ENCODE measurements at places on chromosomes 12 and 14.

- no peak for DNase-seq
Observed at GRCh38 chr12:107635139-107635538, 50.5 kb upstream of the PWP1 start.

DNA sequence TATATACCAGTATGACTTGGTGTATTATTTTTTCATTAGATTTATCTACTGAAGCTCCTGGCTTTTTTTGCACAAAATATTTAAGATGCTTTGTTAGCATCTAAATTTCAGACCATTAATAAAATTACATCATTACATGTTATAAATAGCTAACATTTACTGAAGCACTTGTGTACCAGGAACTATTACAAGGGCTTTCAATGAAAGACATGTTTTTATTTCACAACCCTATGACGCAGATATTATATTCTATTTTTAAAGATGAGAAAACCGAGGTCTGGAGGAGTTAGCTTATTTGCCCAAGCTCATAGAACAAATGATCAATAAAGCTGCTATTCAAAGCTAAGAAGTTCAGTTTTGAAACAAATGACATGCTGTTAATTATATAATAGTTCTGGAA is 420.4 kb upstream of the DCN start:
- no peak for DNase-seq

- DNase-seq = no peak
Observed at GRCh38 chr14:82776958-82777357, 1243.3 kb upstream of the SEL1L start.

DNA sequence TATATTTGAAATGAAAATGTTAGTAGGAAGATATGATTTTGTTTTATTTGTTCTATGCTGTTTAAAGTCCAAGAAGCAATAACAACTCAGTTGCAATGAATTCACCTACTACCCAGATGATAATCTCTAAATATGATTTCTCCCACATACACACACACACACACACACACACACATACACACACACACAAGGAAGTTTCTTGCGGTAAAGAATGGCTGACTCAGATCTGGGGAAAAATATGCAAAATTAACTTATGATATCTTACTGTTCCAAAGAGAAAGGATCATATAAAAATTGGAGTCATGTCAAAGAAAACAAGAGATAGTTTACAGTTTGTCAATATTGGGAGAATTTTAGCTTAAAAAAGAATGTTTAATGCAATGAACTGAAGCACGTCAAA is 456.7 kb downstream of the SLC16A7 start:
- DNase-seq = no peak

- no peak for DNase-seq
Observed at GRCh38 chr14:75578786-75579337, 442 bp downstream of the FLVCR2 start.

GRCh38 chr12:121241156-121241970 is 31.4 kb downstream of the P2RX4 start:
- no peak for DNase-seq

DNA sequence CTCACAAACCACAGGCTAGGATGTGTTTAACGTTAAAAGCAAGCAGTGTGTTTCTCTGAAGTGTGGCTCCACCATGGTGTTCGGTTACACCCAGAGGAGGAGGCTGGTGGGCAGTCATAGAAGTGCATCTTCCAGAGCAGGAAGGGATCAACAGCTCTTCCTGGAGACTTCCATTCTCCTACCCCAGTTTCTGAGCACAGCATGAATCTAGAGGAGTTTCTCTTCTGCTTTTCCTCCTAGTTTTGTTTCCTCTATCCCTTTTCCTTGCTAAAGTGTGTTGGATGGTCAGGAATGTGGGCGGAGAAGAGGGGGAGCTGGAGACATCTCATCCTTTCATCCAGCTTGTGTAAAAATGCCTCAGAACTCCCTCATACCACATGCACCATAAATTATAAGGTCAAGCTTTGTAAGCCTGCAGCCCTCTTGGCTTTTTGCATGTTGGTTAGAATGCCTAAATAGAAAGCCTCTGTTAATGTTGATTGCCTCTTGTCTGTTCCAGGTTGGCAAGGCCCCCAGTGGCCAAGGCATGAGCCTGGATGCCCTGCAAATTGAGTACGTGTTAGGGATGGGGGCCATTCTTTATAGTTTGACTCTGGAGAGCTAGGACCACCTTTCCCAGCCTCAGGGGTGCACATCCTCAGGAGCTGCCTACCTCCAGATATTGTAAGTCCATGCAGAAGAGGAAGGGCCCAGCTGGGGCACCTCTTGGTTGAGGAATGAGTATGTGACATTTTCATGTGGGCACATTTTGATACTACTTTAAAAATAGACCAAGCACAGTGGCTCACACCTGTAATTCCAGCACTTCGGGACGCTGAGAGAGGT is 4.0 kb upstream of the CKAP4 start:
- no peak for DNase-seq

DNA sequence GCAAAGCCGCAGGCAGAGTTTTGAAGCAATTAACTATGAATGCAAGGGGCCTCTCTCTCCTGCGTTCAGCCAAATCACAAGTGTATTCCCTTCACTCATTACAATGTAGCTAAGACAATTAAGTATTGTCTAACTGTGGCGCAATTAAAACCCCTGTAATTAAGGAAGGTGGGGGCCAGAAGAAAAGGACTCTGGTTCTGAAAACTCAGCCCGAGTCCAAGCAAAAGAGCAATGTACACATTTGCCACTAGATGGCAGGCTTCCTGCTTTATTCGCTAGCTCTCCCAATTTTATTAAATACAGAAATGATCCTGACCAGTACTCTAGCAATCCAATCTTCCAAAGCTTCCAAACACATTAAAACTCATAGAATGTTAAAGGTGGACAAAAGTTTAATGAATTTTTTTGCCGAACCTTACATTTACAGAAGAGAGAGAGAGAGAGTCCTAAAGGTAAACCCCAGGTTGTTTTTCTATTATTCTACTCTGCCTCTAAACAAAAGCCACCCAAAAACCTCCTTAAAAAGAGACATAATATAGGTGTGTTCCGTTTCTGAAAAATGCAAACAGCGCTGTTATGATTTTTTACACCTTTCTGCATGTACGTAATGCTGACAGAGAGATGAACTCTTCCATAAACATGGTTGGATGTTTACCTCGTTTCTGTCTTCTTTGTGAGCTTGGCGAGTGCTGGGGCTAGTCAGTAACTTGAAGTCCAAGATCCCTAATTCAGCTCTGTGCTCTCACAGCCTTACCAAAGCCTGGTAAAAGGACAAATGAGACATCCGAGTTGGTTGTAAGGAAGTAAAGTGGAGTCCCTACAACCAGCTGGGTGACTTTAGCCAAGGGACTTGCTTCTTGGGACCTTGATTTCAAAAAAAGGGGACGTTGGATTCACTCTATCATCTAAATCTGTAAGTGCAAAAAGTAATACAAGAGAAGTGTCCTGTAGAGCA is 50.9 kb upstream of the VASH1 start:
- DNase-seq = no peak

GRCh38 chr12:78797196-78797931 is 67.2 kb upstream of the SYT1 start:
- no peak for DNase-seq

- DNase-seq = no peak
Observed at GRCh38 chr12:86194721-86195120, 61.5 kb downstream of the MGAT4C start.

DNA sequence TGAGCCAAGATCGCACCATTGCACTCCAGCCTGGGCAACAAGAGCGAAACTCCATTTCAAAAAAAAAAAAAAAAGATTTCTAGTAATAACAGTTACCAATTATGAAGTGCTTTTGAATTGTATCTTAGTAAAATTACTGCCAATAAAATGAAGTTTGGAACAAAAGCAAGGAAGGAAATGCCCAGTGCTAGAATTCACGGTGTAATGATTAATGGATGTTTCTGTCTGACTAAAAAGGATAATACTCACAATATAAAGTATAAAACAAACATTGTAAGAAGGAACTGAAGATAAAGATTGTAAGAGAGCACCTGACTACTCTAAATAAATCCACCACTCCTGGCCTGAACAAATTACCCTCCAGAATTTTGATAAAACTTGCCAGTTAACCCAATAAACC is 4.0 kb downstream of the TMEM116 start:
- no peak for DNase-seq

GRCh38 chr14:93717668-93718320 is 70.5 kb downstream of the PRIMA1 start:
- DNase-seq = no peak

DNA sequence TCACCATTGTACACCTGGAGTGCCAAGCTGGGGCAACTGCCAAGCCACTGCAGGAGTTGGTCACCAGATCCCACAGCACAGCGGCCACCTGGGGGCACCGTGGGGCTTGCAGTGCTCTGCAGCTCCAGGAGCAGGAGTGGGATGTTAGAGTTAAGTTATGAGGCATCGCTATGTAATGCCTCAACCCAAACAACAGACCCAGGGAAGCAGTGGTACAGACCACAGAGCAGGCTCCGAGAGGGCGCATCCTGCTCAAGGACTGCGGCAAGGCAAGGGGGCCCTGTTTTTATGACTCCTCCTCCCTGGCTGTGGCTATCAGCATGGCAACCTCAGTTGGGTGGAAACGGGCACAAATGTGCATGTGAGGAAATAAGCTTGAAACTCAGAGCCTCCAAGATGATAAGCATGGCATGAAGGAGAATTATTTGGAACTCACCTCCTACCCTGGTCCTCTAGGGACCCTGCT is 63.1 kb downstream of the ARL6IP4 start:
- no peak for DNase-seq

DNA sequence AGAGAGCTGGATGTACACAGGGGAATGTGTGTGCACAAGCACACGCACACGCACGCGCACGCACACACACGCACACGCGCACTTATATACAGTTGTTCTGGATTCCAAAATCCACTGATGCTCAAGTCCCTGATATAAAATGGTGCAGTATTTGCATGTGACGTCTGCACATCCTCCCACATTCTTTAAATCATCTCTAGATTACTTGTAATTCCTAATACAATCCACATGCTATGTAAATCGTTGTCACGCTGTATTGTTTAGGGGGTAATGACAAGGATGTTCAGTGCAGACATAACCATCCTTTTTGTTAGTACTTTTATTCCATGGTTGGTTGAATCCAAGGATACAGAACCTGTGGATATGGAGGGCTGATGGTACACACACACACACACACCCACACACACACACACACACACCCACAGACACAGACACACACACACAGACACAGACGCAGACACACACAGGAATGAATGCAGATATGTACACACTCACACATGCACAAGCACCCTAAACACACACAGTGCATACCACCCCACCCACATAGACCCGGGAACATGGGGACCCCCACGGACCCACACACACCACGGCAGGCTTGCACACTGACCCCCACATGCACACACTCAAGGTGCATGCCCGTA is 188.5 kb upstream of the PRMT8 start:
- DNase-seq = no peak

DNA sequence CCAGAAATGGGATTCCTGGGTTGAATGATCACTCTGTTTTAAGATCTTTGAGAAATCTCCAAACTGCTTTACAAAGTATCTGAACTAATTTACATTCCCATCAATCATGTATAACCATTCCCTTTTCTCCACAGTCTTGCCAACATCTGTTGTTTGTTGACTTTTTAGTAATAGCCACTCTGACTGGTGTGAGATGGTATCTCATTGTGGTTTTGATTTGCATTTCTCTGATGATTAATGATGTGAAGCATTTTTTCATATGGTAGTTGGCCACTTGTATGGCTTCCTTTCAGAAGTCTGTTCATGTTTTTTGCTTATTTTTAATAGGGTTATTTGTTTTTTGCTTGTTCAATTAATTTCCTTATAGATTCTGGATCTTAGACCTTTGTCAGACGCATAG is 211.8 kb upstream of the AVPR1A start:
- no peak for DNase-seq

- no peak for DNase-seq
Observed at GRCh38 chr12:63151623-63152320, 771 bp upstream of the AVPR1A start.

DNA sequence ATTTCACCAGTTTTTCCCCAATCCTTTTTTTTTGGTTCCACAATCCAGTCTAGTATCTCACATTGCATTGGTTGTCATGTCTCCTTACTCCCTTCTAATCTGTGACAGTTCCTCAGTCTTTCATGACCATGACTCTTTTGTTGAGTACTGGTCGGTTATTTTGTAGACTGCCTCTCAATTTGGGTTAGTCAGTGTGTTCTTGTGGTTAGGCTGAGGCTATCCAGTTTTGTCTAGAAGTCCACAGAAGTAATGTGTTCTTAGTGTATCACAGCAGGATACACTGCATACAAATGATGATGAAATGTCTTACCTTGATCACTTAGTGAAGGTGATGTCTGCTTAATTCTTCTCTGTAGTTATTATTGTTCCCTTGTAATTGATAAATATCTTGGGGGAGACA is 24.8 kb downstream of the PELI2 start:
- no peak for DNase-seq

GRCh38 chr12:32477714-32478113 is 78.4 kb downstream of the FGD4 start:
- no peak for DNase-seq

- no peak for DNase-seq
Observed at GRCh38 chr12:93054021-93054420, 124.9 kb upstream of the EEA1 start.

GRCh38 chr12:10153271-10154144 is 18.4 kb downstream of the OLR1 start:
- DNase-seq = no peak

GRCh38 chr12:123971770-123972456 is 718 bp downstream of the CCDC92 start:
- no peak for DNase-seq

GRCh38 chr14:53603994-53604393 is 352.6 kb downstream of the BMP4 start:
- no peak for DNase-seq

DNA sequence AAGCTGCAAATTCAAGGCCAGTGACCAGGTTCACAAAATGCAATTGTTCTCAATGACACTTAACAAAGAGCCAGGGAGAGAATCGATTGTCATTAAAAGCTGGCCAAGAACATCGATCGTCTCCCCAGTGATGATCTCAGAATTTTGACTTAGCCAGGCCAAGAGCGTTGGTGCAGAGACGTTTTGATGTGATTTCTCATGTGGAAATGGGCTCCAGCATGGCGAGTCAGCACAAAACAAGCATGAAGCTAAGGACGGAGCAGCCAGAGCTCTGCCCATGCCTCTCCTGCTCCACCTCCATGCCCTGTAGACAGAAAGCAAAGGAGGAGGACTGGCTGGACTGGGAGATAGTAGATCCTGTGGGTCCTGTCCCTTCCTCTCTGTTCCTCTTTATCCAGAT is 270.8 kb downstream of the FOXN3 start:
- DNase-seq = no peak

DNA sequence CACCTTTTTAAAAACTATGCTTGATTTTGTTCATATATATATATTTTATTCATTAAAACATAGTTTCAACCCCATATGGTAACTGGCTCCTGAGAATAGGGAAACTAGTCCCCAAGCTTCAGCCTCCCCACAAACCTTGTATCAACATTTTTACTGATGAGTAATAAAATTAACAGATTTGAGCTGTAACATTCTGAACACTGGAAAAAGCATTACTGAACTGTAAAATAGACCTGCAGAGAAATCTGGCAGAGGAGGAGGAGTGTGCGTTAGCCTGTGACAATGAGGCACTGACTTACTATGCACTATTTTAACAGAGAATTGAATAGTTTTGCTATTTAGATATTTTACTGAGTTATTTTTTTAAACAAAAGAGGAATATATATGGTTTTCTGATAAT is 43.1 kb downstream of the FRS2 start:
- DNase-seq = no peak
